ENCODE measurements at places on chromosomes 4 and X. TPM values are rescaled to one million over a fixed set of nuclear protein-coding genes. Genes with fewer than 3 reads are reported as not detected.

G3BP2 gene
- 90.9 TPM for total RNA-seq

ZDHHC9 gene
- total RNA-seq: 49.1 TPM

BCLAF3 gene
- total RNA-seq: 2.2 TPM

AFM gene
- total RNA-seq: not detected

BMPR1B gene
- total RNA-seq: 7.7 TPM

TCEAL5 gene
- not detected for total RNA-seq

KCTD8 gene
- not detected for total RNA-seq

PABPC1L2A gene
- not detected for total RNA-seq

ARHGAP4 gene
- 2.3 TPM for total RNA-seq

DMP1 gene
- total RNA-seq: not detected

ZNF711 gene
- 1.1 TPM for total RNA-seq

ABLIM2 gene
- 3.4 TPM for total RNA-seq

ETDA gene
- not detected for total RNA-seq

SHROOM2 gene
- 0.61 TPM for total RNA-seq

WDFY3 gene
- 7.2 TPM for total RNA-seq

CT45A5 gene
- not detected for total RNA-seq

Measured in A549 treated with ZK216348 at 1 μM for 4 hours (cell line).